ENCODE measurements at places on chromosomes 6 and 20. TPM values are rescaled to one million over a fixed set of nuclear protein-coding genes. Genes with fewer than 3 reads are reported as not detected.

GRCh38 chr6:168583821-168584220 lies 142.8 kb downstream of the SMOC2 start:
- no peak overlapping the region for H3K4me3 ChIP-seq
- no peaks in the 10 kb centered on the region for H3K36me3 ChIP-seq
- H3K27me3 ChIP-seq = peaks cover 4% of the 10 kb centered on the region
- no peaks in the 10 kb centered on the region for H3K4me1 ChIP-seq

- H3K27me3 ChIP-seq = no peaks in the 10 kb centered on the region
- peaks cover 34% of the 10 kb centered on the region for H3K4me1 ChIP-seq
- H3K36me3 ChIP-seq = peaks cover 20% of the 10 kb centered on the region
- no peak overlapping the region for H3K27ac ChIP-seq
- no peak for DNase-seq
- H3K4me3 ChIP-seq = no peak overlapping the region
Observed at GRCh38 chr20:59003836-59004492, 3.1 kb downstream of the CTSZ start.

TOMM6 gene
- 272 TPM for polyA plus RNA-seq

DNA sequence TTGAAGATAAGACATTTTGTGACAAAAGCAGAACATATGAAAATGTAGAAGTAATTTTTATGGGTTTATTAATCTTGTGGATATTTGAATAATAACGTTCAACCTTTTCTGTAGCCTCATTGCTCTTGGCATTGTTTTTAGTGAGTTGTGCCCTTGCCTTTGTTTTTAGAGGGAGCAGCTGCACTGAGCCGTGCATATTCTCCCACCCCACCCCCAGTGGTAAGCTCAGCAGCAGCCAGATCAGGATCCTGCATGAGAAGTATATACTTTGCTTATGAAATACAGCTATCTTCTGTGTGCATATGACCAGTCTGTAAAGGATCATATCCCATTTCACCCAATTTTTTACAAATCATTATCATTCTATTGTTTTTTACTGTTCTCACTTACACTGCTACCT lies 184.2 kb downstream of the COL9A1 start:
- H3K4me3 ChIP-seq = no peak overlapping the region
- no peaks in the 10 kb centered on the region for H3K4me1 ChIP-seq
- no peak for DNase-seq
- H3K27ac ChIP-seq = no peak overlapping the region

ZNF311 gene
- 1.0 TPM for polyA plus RNA-seq

DNA sequence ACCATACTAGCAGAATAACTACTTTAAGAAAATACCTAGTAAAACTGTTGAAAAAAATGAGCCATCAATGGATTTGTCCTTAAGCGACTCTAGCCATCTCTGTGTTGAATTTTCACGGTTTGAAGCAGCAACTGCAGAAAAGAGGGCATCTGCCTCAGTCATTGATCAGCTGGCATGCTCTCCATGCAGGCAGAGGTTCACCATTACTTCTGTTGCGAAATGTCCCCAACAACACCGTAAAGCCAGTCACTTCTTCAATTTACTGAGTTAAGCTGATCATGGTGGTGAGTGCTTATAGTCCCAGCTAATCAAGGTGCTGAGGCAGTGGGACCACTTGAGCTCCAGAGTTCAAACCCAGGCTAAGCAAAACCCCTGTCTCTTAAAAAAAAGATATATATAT lies 11.1 kb downstream of the TPD52L1 start:
- H3K36me3 ChIP-seq = no peaks in the 10 kb centered on the region
- no peak overlapping the region for H3K27ac ChIP-seq
- no peaks in the 10 kb centered on the region for H3K27me3 ChIP-seq
- H3K4me1 ChIP-seq = peaks cover 19% of the 10 kb centered on the region
- no peak overlapping the region for H3K4me3 ChIP-seq

GRCh38 chr6:157519255-157520116 lies 138.5 kb downstream of the ZDHHC14 start:
- no peaks in the 10 kb centered on the region for H3K27me3 ChIP-seq
- no peaks in the 10 kb centered on the region for H3K36me3 ChIP-seq
- no peak overlapping the region for H3K27ac ChIP-seq
- no peak for DNase-seq
- H3K4me1 ChIP-seq = no peaks in the 10 kb centered on the region
